ENCODE measurements at places on chromosomes 4 and X.

GRCh38 chr4:169283114-169283509, 12.4 kb upstream of the SH3RF1 start:
- no peak for DNase-seq

- DNase-seq = no peak
Measured at GRCh38 chrX:132751063-132751690, 207.3 kb downstream of the HS6ST2 start.

DNA sequence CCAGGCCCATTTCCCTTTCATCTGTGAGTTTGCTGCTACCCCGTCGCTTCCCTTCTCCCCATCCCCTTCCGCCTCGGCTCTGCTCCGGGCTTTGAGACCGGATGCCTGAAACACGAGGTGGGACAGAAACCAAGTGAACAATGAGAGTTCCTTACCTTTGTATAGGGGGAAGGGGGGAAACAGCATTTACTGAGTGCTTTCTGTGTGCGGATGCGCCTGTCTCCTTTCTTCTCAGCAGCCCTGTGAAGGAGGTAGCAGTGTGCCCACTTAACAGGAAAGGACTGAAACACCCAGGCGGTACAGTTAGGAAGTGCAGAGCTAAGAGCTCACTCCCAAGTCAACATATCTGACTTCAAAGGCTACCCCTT, 43.2 kb upstream of the TMSB15B start:
- DNase-seq = peak; percentile 34

GRCh38 chrX:50973199-50973598, 62.7 kb downstream of the BMP15 start:
- no peak for DNase-seq

- DNase-seq = no peak
Measured at GRCh38 chr4:16294455-16294854, 68.2 kb upstream of the TAPT1 start.

GRCh38 chr4:152609481-152609880, 70.3 kb downstream of the TMEM154 start:
- DNase-seq = no peak
